Stimulated activated CD4-positive, alpha-beta T cell treated with anti-CD3 and anti-CD28 coated beads, Interleukin-12 subunit alpha, Interleukin-12 subunit beta, amount 100 ng/mL, for 24 hours (primary cell): ENCODE measurements at places on chromosomes 16 and 17.

DNA sequence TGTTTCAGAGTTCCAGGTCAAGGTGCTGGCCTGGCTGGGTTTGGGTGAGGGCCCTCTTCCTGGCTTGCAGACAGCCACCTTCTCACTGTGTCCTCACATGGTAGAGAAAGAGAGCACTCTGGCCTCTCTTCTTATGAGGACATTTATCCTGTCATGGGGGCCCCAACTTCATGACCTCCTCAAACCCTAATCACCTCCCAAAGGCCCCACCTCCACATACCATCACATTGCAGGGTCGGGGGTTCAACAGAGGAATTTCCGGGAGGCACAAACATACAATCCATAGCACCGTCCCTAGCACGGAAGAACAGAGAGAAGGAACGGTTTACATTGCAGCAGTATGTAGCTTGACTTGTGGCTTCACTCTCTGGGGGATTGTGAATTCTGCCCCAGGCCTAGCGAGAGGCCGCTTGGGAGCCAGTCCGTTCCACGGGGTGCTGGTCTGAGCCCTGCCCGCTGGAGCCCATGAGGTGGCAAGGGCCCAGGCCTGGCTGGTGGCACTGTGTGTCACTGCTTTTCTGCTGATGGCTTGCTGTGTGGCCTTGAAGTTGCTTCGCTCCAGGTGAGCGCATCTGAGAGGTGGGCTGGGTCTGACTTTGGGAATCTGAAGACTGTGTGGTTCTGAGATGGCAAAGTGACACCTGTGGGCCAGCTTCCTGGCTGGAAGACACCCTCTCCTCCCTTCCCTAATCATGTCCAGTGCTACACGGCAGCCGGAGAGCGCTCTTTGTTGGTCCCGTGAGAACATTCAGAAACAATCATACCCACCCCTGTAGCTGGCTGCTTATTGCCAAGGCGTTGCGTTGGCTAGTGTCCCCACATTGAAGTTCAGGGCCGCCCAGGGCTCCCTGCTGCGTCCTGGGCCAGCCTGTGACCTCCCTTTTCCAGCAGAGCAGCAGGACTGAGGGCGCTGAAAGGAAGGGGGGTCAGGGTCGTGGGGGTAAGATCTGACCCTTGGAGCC is 98.3 kb downstream of the CMIP start:
- no peak for DNase-seq

DNA sequence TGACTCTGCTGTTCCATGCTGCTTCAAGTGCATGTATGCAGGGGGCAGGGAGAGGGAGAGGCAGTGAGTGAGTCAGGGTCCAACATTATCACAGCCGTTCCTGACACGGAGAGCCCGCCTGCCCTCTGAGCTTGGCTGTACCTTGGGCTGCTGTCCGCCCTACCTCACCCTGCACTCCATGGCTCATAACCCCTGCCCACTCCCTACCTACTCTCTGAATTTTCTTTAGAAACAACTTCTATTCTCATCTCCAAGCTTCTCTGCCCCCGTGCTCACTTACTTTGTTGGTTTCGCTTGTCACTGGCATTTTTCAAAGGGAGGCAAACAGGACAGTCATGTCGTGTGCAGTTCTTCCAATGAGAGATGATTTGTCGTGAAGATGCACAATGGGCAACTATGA is 74.4 kb upstream of the TRAP1 start:
- no peak for DNase-seq

DNA sequence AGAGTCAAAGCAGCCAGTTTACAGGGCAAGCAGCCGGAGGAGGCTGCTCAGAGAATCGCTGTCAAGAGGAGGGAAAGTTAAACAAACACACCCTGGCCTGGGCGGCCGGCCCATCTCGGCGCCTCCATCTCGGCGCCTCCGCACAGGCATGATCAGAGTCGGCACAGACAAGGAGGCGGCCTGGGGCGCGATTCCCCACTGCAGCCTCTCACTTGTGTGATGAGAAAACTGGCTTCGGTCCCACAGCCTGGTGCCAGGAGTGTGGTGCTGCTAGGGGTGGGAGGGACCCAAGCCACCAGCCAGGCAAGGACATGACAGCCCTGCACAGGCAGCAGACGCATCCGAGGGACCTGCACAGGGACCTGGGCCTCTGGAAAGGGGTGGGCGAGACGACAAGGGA is 17.7 kb downstream of the SLC38A10 start:
- DNase-seq, result no peak

GRCh38 chr17:68963958-68964357 is 8.8 kb upstream of the ABCA8 start:
- DNase-seq, result no peak

- no peak for DNase-seq
These were observed 6.8 kb downstream of the CBX4 start for GRCh38 chr17:79832218-79833109.

DNA sequence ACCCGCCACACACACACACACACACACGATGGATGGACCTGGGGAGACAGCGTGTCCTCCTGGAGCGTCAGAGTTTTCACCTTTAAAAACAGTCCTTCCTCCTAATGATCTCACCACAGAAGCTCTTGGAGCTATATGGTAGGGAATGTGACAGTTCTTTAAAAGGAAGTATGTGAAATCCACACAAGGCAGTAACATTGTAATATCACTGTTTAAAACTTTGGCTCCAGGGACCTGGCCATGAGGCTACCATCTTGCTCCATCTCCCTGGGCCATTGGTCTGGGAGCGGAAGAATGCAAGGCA is 302.4 kb downstream of the SOX9 start:
- DNase-seq, result no peak

- no peak for DNase-seq
These were observed 487 bp downstream of the TSR1 start for GRCh38 chr17:2335726-2336214.

GRCh38 chr17:57988301-57989250 is 522 bp upstream of the VEZF1 start:
- DNase-seq, result peak; percentile 49

GRCh38 chr16:5031601-5032000 is 2.1 kb downstream of the NAGPA start:
- DNase-seq, result no peak

DNA sequence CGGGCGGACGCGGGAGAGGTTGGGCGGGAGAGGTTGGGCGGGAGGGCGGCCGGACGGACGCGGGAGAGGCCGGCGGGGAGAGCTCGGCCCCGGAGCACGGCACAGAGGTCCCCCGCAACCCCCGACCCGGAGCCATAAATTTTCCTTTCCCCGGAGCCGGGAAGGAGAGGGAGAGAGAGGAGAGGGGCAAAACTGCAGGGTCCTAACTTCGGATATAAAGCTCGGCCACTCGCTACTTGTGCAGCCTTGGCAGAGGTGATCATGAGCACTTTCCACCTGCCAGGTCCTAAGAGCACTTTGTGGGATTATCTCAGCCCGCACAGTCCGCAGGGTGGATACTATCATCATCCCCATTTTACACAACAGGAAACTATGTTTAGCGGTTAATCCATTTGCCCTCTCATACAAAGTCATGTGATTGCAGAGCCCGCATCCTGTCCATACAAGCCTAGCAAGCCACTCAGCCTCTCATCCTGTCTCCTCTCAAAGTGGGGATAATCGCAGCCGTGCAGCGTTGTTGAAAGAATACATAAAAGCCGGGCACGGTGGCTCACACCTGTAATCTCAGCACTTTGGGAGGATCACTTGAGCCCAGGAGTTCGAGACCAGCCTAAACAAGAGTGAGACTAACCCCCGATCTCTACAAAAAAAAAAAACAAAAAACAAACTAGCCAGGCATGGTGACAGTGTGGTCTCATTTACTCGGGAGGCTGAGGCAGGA is 780 bp upstream of the DCAKD start:
- DNase-seq, result peak; percentile 10

- no peak for DNase-seq
These were observed 10.9 kb downstream of the HAPSTR1 start for GRCh38 chr16:9102379-9102778.

DNA sequence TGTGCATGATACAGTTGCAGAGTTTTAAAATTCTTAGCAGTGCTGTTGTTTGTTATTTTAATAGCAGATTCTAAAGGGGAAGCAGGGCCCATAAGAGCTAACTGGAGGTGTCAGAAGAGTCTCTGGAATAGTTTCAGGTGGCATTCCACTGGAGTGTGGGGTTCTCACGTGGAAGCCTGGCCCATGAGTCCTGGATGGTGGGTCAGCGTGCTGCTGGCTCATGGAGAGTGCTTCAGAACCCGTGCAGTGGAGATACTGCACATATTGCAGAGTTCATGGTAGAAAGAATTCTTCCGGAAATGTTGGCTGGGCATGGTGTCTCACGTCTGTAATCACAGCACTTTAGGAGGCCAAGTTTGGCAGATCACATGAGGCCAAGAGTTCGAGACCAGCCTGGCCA is 43.9 kb downstream of the B9D1 start:
- DNase-seq, result no peak

- DNase-seq, result peak; percentile 35
These were observed 518.5 kb upstream of the EEF2KMT start for GRCh38 chr16:5615868-5616642.
